Left cardiac atrium (tissue), 4 donors: ENCODE measurements at places on chromosomes 11 and 22. TPM values are rescaled to one million over a fixed set of nuclear protein-coding genes. Genes with fewer than 3 reads are reported as not detected.
A peak's percentile ranks its signal among the peaks of the same experiment; 100 is the strongest.

GRCh38 chr11:26143566-26144290, 188.2 kb upstream of the ANO3 start:
- no peak for DNase-seq

DNA sequence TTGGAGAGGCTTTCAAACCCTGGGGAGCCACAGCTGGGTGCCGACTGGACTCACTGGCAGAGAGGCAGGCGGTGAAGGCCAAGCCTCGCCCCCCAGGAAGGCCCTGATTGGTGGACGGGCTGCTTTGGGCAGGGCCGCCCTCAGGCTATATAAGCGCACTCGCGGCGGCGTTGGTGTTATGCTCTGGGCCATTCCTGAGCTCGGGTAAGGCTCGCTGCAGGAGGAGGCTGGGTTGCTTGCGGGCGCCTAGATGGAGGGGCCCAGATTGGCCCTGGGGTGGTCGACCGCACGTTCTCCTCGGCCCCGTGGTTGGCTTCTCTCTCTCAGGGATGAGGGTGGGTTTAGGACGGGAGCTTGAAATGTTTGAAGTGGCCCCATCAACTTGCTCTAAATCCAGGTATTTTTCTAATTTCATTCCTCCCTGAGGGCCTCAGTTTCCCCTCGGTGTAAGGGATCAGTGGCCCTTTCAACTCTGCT, at the start of gene SPDYC:
Gene SPDYC (plus strand): TSS at position 176 of the 477 bp plus-strand sequence. CDS start 1,125 bp downstream, outside the sequence.
- no peak for DNase-seq

GRCh38 chr11:65150509-65151299, 16.4 kb upstream of the SYVN1 start:
- DNase-seq: peak; percentile 89

- no peak for DNase-seq
These were observed 18.1 kb downstream of the MRGPRD start for GRCh38 chr11:68962527-68963250.

- DNase-seq: no peak
These were observed 3.9 kb downstream of the HTATIP2 start for GRCh38 chr11:20367313-20367948.

- DNase-seq: peak; percentile 64
These were observed 72.0 kb downstream of the SYN3 start for GRCh38 chr22:32985899-32986765.

GRCh38 chr11:75059299-75059698, 37.4 kb downstream of the OR2AT4 start:
- DNase-seq: no peak

DNA sequence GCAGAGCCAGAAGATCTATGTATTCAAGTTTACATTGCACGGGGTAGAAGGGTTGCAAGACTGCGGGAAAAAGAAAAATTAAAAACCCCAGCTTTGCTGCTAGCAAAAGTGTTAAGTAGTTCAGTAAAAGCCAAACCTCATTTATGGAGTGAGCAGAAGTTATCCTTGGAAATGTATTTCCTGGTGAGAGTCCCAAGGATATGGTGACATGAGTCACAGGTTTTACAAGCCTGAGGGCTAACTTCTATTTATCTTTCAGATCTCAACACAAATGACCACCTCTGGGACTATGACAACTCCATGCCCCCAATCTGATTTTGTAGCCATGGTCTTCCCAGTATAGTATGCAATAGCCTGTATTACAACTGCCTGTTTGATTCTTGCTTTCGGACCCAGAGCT, 26.1 kb downstream of the ABTB2 start:
- no peak for DNase-seq

GRCh38 chr11:61828629-61829407, 718 bp downstream of the FADS2 start:
- no peak for DNase-seq

- no peak for DNase-seq
These were observed 14.7 kb downstream of the CADM1 start for GRCh38 chr11:115489466-115489865.

DNA sequence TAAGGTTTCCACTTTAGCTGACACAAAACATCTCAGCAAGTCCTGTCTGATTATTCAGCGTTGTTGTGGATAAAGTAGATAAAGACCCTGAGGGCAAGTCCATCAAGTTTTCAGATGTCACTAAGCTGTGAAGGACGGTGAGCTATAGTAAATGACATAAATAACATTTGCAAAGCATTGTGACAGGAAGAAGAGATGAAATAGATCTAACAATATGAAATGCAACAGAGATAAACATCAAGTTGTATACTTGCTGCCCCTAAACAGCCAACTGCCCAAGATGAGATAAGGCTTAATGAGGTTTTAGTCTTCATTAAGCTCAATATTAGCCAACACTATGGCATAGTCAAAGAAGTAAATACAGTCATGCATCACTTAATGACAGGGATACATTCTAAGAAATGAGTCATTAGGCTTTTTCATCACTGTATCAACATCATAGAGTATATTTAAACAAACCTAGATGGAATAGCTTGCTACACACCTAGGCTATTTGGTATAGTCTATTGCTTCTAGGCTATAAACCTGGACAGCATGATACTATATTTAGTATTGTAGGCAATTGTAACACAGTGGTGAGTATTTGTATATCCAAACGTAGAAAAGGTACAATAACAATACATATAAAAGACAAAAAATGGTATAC, 625.1 kb upstream of the ANO5 start:
- DNase-seq: no peak

DNA sequence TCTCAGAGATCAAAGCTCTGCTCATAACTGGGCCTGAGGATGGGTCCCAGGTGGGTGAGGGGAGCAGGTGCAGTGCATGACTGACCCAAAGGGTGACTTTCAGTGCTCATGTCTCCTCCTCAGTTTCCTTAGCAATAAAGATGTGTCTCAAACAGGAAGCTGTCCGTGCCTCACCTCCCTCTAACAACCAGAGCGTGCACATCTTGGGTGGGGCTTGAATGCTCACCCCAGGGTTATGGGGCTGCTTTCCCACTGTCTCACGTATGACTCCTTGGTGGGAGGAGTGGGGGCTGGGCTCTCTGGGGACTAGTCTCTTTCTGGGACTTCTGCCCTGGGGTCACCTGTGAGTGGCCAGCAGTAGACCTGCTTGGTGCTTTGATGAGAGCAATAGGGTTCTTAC, 53.9 kb upstream of the PHOX2A start:
- DNase-seq: no peak

DNA sequence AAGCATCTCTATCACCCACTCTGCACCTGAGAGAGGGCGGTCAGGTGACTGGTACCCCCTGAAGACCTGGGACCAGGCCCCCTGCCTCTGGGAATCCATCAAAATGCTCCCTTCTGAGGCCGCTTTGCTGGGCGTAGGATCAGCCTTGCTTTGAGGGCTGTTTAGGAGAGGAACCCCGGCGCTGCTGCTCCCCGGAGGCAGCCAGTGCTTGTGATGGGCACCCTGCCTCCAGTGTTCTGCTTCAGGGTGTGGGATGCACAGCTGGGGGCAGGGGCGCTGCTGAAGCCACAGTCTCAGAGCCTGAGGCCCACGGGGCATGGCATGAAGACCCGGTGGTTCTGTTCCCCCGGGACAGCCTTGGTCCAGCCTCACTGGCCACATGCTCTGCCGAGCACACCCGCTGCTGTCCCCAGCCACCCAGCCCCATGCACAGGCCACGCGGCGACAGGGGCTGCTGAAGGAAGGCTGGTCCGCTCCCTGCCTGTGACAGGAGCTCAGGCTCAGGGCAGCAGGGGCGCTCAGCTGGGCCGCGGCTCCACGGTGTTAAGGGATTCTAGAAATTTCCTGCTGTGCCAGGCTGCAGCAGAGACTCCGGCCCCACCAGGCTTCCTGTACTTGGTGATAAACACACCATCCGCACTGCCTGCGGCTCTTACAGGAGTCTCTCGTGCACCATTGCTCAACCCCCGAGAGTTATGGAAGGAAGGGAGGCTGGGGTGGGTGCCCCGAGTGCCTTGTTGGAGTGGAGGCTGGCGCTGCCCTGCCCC, 91.0 kb downstream of the KCNQ1 start:
- peak; percentile 15 for DNase-seq

DNA sequence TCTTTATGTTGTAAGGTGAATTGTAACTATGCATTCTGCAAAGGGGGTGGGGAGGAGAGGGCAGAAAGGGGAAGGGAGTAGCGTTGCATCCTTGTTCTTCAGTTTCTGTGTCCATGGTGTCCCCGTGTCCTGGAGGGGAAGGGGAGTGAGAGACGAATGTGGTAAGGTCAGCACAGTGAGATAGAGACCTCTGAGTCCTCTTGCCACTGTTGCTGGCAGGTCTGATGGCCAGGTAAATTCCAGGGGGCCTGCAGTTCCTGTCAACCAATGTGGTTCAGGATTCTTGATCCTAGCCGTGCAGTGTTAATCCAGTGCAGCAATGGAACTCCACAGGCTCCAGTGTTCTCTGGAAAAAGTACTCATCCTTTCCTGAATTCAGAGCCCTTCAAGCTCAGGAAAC, 14.6 kb upstream of the ADSL start:
- DNase-seq: no peak

E2F8 gene
- total RNA-seq: 3.4 TPM

DGCR6 gene
- 7.5 TPM for total RNA-seq

IGLL5 gene
- total RNA-seq: 0.58 TPM

OR5A2 gene
- not detected for total RNA-seq

SLC17A6 gene
- not detected for total RNA-seq
